Amygdala (tissue), 56 donors: ENCODE measurements at places on chromosomes 5 and 9.
A peak's percentile ranks its signal among the peaks of the same experiment; 100 is the strongest.

- DNase-seq = no peak
Observed at GRCh38 chr5:65141493-65141892, 340.2 kb downstream of the ADAMTS6 start.

DNA sequence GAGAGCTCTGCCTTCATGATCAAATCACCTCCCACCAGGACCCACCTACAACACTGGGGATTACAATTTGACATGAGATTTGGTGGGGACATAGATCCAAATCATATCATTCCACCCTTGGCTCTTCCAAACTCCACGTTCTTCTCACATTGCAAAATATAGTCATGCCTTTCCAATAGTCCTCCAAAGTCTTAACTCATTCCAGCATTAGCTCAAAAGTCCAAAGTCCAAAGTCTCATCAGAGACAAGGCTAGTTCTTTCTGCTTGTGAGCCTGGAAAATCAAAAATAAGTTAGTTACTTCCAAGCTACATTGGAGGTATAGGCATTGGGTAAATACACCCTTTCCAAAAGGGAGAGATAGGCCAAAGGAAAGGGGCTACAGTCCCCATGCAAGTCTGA is 186.9 kb upstream of the PAPPA start:
- no peak for DNase-seq

GRCh38 chr5:142959683-142960657 is 189.8 kb downstream of the ARHGAP26 start:
- no peak for DNase-seq

DNA sequence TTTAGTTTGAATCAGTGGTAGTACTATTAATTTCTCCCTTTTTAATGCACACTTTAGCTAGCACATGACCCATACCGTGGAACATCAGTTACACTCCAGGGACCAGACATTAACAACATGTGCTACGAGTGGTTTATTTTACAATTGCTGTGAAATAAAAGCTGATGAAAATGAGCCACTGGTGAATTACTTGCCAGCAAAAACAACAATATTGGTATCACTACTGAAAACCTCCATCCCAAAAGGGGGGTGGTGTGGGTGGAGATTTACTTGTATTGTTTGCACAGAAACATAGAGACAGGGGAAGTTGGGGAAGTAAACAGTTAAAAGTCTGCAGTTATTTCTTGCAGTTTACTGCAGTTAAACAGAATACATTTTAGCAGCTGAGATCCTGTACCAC is 369.6 kb upstream of the GRAMD2B start:
- no peak for DNase-seq

DNA sequence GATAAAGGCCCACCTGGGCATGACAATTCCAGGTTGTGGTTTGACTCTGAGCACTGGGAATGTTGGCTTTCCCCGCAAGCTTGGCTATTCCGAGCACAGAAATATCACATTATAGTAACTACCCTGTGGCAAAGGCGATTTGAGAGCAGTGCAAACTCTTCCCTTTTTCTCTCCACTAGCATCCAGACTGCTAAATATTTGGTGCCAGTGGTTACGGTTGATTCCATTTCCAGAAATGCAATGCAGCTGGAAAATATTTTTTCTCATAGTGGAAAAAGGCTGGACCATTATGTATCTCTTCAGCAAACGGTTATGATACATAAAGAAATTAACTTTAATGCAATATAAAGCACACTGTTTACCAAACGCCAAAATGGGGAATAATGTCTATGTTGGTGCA is 158.0 kb downstream of the ENC1 start:
- no peak for DNase-seq

DNA sequence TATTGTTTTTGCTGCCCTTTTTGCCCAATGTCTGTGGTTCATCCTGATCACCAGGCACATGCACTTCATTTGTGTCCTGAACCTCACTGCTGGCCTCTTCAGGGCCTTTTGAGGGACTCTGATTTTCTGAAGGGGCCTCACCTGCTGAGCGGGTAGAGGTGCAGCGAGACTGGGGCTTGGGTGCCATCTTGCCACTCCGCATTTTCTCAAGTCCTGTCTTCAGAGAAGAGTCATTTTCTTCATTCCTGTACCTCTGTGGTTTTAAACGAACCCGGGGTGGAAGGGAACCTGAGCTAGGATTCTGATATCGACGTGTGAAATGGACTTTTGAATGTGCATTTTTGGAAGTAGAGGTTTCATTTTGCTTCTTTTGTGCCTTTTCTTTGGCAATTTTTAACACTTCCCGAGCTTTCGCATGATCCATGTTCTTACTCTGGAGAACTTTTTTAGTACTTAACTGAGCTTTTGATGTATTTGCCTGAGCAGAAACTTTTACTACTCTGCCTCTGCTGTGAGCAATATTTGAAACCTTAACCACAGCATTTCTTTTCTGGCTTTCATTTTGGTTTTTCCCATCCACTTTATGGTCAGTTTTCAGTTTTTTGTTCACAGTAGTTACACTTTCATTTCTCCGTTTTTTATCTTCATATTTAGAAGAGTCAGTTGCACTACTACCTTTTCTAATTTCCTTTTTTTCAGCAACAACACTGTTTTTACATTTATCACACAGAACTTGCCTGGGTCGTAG is 26.1 kb downstream of the PWWP2A start:
- DNase-seq = no peak

DNA sequence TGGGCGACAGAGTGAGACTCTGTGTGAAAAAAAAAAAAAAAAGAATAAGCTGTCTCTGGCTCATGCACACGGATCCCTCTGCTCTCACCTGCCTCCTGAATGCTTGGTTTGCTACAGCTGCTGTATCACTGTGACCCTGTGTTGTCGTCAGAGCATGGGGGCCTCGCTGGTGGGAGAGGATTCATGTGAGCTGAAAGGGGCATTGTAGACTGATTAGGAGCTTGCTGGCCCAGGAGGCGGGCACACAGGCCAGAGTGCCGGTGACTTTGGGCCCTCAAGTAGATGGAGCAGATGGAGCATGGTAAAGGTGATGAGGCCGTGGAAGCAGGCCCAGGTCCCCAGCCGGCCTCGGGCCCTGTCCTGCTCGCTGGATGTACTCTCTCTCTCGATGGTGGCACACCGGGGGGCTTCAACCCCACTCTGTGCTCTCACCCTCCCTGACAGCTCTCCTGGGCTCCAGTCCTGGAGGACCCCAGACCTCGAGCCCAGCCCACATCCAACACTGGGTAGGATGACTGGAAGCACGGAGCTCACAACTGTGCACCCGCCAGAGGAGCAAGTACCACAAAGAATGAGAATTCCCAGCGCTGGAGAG is 7.1 kb downstream of the FLT4 start:
- DNase-seq = no peak

DNA sequence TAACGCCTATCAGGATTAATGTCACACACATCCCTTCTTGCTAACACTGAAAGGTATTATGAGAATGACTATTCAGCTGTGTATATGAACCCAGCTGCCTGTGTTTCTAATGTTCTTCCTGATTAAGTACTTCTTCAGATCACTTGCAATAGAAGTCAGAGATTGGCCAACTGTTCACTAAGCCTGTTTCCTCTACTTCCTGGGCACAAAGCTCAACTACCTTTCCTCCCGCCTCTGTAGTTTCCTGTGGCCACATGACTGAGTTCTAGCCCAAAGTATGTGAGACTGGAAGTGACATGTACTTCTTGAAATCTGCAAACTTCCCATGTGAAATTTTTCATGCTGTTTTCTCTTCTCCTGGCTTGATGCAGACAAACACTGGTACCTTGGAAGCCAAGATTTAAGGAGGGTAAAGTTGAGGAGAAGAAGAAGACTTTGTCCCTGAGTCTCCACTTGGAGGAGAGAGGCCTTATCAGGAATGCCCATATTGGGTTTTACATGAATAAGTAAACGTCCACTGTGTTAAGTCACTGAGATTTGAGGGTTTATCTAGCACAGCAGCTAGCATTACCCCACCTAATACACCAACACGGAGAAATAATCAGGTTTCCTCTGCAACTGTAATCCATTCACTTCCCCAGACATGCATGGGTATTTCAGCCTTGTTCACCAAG is 58.6 kb downstream of the SLIT3 start:
- DNase-seq = no peak

DNA sequence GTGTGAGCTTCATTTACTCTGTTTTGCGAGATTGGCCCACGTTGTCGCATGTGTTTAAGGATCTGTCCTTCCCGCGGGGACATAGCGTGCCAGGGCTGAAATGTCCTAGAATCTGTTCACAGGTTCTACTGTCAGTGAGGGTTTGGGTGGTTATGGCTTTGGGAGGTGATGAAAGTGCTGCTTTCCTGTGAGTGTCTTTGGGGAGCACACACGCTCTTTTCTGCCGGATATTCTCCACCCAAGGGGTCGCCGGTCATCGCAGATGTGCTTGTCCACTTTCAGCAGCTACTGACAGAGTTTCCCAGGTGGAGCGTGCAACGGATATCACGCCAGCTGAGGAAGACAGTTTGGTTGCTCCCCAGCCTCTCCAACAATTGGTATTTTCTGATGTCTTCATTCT is 32.1 kb downstream of the PROP1 start:
- no peak for DNase-seq

DNA sequence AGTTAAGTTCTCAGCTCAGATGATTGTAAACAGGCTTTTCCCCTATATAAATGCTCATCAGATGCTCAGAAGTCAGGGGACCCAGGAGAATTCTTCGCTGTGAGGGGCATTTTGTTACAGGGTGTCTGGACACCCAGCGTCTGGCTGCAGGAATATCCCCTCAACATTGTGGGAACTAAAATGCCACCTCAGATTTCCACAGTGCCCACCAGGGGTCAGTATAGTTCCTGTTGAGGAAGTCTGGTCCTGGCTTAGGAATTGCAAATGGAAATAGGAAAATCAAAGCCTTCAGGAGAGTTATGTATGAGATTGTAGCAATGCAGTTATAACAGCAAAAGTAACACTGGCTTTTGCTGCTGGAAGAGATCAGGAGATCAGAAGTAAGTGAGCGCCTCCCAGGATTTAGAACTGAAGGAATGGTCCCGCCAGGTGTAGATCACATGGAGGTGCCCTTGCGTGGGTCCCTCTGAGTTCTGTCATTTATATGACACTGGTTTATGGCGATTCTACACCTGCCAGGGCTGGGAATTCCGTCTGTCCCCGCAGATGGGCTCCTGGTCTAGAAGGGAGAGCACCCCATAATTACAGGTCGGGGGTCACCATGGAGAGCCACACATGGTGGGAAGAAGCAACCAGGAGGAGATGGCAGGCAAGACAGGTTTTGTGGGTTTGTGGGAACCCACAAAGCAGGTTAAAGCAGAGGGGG is 47.1 kb upstream of the CTSL start:
- peak; percentile 29 for DNase-seq

DNA sequence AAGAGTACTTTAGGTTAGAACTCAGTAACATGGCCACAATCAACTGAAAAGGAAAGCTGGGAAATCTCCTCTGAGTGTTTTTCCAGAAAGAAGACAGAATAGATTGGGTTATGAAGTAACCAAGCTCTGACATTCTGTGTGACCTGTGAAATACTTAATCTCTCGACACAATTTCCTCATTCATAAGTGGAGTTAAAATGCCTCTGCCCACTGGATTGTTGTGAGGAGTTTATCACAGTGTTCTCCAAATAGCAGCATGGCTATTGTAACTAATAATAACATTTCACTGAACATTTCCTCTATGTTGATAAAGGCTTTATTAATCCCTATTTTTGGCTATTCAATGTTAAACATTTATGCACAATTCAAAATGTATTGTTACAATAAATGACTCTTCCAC is 311.0 kb downstream of the GABRB2 start:
- no peak for DNase-seq

GRCh38 chr9:77980622-77981021 is 51.0 kb downstream of the GNAQ start:
- DNase-seq = no peak

DNA sequence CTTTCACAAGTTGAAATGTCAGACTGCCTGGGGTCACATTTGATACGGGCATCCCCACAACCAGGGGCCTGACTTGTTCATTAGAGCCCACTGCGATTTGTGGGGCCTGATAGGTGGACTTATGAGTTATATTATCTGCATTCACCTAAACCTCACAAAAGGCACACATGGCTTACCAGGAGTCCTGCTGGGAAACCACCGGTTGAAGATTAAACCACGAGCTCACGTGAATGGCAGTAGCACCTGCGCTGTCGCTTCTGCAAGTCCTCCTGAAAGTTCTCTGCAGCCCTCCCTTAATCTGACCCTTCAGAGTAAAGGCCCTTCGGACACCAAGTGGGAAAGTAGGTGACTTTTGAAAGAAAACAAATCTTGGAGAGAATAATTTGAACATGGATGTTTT is 68.9 kb downstream of the PPIC start:
- DNase-seq = no peak

DNA sequence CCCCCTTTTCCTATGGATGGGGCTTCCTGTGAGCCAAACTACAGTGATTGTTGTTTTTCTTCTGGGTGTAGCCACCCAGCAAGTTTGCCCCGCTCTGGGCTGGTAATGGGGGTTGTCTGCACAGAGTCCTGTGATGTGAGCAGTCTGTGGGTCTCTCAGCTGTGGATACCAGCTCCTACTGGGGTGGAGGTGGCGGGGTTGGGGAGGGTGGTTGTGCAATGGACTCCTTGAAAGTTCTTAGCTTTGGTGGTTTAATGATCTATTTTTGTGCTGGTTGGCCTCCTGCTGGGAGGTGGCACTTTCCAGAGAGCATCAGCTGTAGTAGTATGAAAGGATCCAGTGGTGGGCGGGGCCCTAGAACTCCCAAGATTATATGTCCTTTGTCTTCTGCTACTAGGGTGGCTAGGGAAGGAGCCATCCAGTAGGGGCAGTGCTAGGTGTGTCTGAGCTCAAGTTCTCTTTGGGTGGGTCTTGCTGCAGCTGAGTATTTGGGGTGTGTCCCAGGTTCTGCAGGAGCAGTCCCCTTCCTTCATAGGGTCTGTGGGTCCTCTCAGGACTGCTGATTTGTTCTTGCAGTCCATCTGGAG is 275.6 kb upstream of the PAPPA start:
- no peak for DNase-seq

GRCh38 chr9:9283159-9283986 is 1329.4 kb downstream of the PTPRD start:
- no peak for DNase-seq

GRCh38 chr9:23123048-23123632 is 676.5 kb downstream of the DMRTA1 start:
- no peak for DNase-seq

DNA sequence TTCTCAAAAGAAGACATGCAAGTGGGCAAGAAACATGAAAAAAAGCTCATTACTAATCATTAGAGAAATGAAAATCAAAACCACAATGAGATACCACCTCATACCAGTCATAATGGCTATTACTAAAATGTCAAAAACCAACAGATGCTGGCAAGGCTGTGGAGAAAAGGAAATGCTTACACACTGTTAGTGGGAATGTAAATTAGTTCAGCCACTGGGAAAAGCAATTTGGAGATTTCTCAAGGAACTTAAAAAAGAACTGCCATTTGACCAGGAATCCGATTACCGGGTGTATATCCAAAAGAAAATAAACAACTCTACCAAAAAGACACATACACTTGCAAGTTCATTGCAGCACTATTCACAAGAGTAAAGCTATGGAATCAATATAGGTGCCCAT is 595.4 kb upstream of the RIOK2 start:
- DNase-seq = no peak

- DNase-seq = no peak
Observed at GRCh38 chr5:140258016-140258415, 44.9 kb downstream of the PFDN1 start.

- DNase-seq = no peak
Observed at GRCh38 chr5:51095486-51095885, 287.8 kb upstream of the ISL1 start.

- DNase-seq = no peak
Observed at GRCh38 chr5:3590161-3590966, 5.3 kb upstream of the IRX1 start.
